SW 1271 (cell line): ENCODE measurements at places on chromosomes 11 and 22.
A peak's percentile ranks its signal among the peaks of the same experiment; 100 is the strongest.

DNA sequence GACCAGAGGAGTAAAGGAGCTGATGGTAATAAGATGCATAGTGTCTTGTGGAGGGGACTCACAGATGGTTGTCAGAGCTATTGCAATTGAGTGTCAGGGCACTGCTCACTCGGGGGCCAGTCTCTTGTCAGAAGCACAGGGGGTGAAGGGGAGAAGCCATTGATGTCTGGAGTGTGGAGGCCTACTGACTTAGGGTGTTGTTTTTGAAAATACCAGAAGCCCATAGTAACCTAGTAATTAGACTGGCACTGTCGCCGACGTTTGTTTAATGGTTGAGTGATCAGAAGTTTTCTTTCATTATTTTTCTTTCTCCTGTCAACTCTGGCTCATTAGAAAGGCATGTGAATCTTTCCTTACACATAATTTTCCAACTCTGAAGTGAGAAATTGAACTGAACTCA lies 151.6 kb upstream of the TENM4 start:
- no peak for DNase-seq

- DNase-seq: no peak
These were observed 88.4 kb upstream of the GNAZ start for GRCh38 chr22:22981670-22982571.

DNA sequence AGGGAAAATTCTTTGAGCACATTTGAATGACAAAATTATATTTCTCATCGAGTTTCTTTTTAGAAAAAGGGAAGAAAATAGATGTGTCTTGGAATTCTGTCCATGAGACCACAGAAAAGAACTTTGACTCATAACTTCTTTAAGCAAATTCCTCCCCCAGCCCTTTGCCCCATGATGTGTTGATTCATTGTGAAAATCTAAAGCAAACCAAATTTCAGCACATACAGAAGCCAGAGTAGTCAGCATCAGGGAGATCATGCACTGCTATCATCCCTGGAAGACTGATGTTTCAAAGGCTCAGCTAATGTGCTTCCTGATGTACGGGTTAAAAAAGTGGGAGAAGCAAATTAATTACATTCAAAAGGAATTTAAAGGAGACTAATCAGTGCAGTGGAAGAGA lies 159.7 kb downstream of the FAT3 start:
- DNase-seq: no peak

- no peak for DNase-seq
These were observed 92.3 kb downstream of the BLID start for GRCh38 chr11:122023614-122024250.

DNA sequence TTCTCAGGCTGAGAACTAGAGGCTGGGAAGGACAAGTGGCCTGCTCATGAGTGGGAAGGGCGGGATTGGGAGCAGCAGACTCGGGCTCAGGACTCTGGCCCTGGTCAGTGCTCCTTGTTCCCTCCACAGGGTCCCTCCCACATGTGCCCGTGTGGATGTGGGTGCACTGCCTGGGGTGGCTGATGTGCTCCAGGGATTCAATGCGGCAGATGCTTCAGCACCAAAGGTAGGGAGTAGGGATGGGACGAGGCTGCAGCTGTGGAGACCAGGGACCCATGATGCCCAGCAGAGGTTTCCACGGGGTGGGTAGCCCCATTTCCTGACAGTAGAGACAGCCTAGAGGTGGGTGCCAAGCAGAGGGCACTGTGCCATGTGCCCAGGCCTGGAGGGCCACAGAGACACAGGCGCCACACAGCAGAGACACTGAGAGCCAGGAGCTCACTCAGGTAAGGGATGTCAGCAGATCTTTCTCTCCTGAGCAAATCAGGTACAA lies 89.5 kb downstream of the GGTLC2 start:
- no peak for DNase-seq

GRCh38 chr11:104713401-104713800 lies 184.9 kb downstream of the CASP12 start:
- no peak for DNase-seq

DNA sequence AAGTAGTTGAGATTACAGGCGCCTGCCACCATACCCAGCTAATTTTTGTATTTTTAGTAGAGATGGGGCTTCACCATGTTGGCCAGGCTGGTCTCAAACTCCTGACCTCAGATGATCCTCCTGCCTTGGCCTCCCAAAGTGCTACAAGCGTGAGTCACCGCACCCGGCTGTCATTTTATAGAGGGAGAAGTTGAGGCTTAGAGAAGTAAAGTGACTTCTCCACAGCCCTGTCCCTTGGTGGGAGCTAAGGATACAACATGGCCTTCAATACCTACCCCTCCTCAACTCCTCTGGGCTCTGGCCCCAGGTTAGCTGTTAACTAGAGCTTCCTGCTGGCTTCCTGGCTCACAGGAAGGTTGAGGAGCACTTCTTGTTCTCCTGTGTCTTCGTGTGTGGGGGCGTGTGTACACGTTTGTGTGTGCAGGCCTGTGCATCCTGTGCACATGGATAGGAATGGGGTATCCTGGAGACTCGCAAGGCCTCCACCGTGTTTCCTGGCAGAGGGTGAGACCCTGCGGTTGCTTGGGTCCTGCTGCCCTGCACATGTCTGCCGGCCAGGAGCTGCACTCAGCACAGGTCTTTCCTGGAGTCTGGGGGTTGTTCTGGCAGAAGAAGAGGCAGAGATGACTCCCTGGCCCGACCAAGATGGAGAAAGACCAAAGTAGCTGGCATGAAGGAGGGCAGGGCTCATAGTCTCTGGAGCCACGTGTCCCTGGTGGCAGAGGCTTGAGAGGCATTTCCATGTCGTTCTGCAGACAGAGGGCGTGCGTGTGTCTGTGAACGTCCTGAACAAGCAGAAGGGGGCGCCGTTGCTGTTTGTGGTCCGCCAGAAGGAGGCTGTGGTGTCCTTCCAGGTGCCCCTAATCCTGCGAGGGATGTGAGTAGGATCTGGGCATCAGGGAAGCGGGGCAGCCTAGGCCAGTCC lies 2.4 kb downstream of the SIDT2 start:
- DNase-seq: no peak

- DNase-seq: no peak
These were observed 1072.0 kb downstream of the LRRC4C start for GRCh38 chr11:40387240-40387980.

GRCh38 chr11:44437122-44437521 lies 127.2 kb upstream of the ALX4 start:
- DNase-seq: no peak

GRCh38 chr11:44516688-44517507 lies 48.6 kb upstream of the CD82 start:
- DNase-seq: no peak

DNA sequence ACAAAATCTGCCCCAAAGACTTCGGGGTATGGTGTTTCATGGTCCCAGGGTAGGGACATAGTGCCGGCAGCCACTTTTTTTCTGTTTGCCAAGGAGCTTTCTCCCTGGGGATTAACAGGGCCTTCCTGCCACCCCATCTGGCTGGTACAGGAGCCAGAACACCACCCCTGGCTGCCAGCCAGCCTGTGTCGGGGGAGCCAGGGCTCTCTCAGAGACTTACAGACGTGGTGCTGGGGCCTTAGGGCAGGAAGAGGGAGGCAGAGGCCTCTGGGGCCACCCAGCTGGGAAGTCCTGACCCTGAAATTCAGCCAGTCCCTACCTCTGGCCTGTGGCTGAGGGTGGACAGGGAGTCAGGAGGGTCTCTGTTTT lies 52.4 kb upstream of the CDON start:
- no peak for DNase-seq

GRCh38 chr11:76666408-76666807 lies 4.1 kb downstream of the LRRC32 start:
- no peak for DNase-seq

- no peak for DNase-seq
These were observed 85.8 kb downstream of the FANCF start for GRCh38 chr11:22539821-22540256.

- no peak for DNase-seq
These were observed 578.4 kb upstream of the CCDC90B start for GRCh38 chr11:83864412-83865057.

DNA sequence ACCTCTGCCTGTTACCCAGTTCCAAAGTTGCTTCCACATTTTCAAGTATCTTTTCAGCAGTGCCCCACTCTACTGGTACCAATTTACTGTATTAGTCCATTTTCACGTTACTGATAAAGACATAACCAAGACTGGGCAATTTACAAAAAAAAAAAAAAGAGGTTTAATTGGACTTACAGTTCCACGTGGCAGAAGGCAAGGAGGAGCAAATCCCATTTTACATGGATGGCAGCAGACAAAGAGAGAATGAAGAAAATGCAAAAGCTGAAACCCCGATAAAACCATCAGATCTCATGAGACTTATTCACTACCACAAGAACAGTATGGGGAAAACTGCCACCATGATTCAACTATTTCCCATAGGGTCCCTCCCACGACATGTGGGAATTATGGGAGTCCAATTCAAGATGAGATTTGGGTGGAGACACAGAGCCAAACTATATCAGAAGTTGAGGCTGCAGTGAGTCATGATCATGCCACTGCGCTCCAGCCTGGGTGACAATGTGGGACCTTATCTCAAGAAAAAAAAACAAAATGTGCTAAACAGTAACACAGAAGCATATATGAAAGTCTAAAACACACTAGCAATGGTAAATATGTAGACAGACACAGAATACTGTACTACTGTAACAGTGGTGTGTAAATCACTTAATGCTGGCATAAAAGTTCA lies 190.3 kb upstream of the ZC3H12C start:
- no peak for DNase-seq

- no peak for DNase-seq
These were observed 759 bp downstream of the AP2A2 start for GRCh38 chr11:926341-926916.

- DNase-seq: peak; percentile 83
These were observed 33.5 kb downstream of the NFRKB start for GRCh38 chr11:129861702-129862522.

GRCh38 chr11:61091373-61092279 lies 10.7 kb upstream of the CD5 start:
- no peak for DNase-seq

- DNase-seq: no peak
These were observed 79.5 kb downstream of the ST3GAL4 start for GRCh38 chr11:126434950-126435335.

DNA sequence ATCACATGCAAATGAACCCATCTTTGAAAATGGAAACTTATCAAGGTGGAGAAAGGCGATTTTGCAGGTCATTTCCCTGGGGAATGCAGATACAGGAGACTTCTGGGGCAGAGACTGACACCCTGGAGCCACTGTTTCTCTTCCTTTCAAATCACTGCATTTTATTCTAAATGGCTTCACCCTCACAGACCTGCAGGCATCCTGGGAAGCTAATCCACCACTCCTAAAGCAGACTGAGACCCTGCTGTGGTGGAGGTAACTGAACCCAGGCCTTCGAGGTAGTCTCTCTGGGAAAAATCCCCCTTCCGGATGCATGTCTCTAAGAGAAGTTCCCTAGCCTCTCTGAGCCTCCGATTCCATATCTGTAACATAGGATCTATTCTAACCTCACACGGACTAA lies 20.9 kb upstream of the CSNK2A3 start:
- no peak for DNase-seq

DNA sequence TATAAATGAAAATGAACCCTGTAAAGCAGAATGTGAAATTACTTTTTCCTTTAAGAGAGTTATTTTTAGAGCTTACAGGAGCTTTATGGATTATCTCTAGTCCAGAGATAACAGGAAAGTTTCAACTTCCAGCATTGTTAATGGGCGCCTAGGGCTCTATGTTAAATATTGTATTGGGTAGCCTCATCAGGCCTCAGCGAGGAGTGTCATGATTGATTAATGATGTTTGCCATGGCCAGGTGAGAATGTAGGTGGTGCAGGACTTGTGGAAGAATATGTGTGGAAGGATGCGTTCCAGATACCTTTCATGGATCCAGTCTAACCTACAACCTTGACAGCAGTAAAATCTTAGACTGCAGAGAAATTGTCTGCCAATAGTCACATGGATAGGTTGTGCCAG lies 50.6 kb downstream of the ME3 start:
- no peak for DNase-seq

GRCh38 chr11:16926883-16927626 lies 87.2 kb downstream of the PLEKHA7 start:
- DNase-seq: no peak

GRCh38 chr11:93444617-93445073 lies 98.5 kb downstream of the SMCO4 start:
- no peak for DNase-seq

DNA sequence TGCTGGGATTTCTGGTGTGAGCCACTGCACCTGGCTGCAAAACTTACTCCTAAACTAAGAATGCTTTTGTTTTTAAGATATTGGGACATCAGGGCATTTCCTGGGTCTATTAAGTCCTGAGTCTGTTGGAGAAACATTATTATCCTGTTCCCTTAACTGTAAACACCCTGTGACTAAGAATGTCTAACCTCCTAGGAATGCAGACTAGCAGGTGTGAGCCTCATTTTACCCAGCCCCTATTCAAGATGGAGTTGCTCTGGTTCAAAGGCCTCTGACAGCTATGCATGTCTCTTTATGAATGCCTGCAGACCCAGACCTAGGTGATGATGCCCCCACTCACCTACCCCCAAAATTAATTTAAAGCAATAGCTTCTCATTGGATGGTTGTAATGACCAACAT lies 46.2 kb downstream of the DEPDC5 start:
- peak; percentile 53 for DNase-seq

DNA sequence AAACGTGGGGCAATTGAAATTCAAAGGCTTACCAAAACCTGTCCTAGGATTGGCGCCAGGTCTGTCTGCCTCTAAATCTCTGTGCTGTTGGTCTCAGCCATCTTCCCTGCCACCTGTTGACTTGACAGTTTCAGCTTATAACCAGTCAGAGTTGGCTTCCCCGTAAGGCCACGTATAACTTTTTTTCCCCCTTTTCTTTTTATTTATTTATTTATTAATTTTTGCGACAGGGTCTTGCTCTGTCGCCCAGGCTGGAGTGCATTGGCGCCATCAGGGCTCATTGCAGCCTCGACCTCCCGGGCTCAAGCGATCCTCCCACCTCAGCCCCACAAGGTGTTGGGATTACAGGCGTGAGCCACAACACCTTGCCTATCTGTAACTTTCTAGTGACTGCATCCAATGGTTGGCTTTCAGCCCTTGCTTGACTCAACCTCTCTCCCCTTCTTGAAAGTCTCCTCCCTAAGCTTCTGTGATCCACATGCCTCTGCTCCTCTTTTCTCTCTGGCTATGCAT lies 1.4 kb upstream of the SYVN1 start:
- no peak for DNase-seq
